ENCODE measurements at places on chromosomes 2 and 18.
A peak's percentile ranks its signal among the peaks of the same experiment; 100 is the strongest.

GRCh38 chr2:149989447-149990063, 402.0 kb upstream of the MMADHC start:
- DNase-seq = no peak

GRCh38 chr2:96353032-96353561, 17.5 kb downstream of the NCAPH start:
- DNase-seq = peak; percentile 75

DNA sequence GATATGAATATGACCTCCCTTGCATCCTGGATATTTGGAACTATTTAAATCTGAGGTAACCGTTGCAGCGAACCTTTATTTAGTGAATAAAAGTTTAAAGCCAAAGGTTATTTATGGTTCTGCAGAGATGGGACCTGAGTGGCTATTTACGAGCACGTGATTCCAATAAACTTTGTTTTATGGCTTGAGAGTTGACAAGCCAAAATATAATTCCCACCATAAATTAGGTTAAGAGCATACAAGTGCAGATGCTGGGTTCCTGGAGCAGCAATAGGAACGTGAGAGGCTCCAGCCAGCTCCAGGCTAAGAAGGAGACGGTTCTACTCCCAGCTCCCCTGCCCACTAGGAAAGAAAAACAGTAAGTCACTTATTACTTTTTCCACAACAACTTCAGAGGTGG, 5.2 kb upstream of the HOXD4 start:
- DNase-seq = no peak

DNA sequence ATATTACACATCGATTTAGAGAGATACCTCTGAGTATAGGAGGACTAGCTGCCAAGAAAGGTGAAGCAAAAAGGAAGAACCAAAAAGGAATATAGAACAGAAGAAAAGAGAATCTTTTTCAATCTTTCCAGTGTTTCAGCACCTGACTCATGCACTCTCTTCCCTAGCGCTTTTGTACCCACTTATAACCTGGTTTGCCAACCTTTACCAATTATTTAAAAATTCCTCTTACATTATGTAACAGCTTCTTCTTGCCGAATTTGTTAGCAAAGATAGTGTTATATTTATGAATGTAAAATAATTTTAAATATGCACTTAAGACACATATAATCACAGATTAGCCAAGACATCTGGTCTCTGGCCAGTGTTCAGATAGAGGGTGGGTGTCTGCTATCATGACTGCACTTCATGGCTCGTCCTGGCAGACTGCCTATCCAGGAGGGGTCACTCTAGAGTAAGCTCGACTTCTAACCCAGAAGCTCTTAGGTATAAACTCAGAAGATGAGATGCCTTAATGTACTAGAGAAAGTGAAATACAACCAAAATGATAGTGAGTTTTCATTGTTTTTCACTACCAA, 122.9 kb downstream of the ATAD2B start:
- peak; percentile 65 for DNase-seq

- no peak for DNase-seq
Measured at GRCh38 chr2:149799013-149799705, 211.6 kb upstream of the MMADHC start.

DNA sequence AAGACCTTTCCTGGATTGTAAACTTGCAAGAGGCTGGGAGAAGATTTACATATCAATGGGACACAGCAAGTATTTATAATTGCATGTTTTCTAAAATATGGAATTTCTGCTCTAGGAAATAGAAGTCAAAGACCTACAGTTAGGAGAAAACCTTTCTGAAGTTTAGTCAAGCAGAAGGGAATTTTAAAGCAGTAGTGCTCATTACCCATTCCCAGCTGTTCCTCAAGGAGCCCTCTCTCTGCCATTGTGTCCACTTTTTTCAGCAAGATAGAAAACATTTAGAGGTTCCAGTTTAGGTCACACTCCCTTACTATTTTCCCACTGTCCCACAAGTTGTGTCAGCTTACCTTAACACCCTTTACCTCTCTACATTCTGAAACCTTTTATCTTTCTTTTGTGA, 584.0 kb upstream of the CHAC2 start:
- DNase-seq = no peak

DNA sequence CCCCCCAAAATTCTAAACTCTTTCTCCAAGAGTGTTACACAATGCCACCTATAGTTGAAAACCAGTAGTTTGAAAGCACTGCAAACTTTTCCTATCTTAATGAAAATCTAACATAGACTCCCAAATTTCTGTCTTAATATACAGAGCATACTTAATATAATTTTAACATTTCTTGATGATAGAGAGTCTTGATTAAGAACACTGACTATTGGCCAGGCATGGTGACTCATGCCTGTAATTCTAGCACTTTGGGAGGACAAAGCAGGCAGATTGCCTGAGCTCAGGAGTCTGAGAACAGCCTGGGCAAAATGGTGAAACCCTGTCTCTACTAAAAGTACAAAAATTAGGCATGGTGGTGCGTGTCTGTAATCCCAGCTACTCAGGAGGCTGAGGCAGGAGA, 34.2 kb downstream of the ASXL2 start:
- DNase-seq = no peak

DNA sequence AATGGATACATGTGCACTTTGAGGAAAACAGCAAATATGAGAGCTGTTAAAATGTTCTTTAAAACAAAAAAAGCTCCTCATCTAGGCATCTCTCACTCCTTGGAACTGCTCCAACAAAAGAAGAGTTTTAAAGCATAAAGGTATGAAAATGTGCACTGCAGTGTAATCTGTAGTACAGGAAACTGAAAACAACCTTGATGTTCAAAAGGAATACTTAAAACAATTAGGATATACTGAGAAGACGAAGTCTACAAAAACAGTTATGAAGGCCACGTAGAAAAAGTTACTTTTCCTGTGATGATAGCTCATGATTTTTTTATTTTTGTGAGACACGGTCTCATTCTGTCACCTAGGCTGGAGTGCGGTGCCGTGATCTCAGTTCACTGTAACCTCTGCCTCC, 2.1 kb upstream of the GPR75 start:
- DNase-seq = no peak

- DNase-seq = no peak
Measured at GRCh38 chr18:37566479-37567060, 972 bp upstream of the CELF4 start.

DNA sequence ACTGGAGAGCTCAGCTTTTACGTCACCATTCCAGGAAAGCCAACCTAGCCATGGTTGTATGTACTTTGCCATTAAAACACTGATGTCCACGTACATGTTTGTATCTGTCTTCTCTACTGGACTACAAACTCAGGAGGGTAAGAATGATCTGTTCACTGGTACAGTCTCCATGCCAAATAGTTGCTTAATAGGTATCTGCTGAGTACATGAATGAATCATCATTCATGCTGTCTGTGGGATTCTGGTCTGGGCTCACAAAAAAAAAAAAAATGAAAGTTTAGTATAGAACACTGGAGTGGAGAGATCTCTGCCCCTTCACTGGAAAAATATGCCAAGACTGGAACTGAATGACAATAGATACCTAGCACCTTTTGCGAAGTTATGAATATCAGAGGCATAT, 102.6 kb upstream of the ITGA4 start:
- DNase-seq = no peak

GRCh38 chr2:2587354-2587753, 256.3 kb upstream of the MYT1L start:
- DNase-seq = no peak

- DNase-seq = no peak
Measured at GRCh38 chr2:218476676-218477075, 57.8 kb downstream of the VIL1 start.

DNA sequence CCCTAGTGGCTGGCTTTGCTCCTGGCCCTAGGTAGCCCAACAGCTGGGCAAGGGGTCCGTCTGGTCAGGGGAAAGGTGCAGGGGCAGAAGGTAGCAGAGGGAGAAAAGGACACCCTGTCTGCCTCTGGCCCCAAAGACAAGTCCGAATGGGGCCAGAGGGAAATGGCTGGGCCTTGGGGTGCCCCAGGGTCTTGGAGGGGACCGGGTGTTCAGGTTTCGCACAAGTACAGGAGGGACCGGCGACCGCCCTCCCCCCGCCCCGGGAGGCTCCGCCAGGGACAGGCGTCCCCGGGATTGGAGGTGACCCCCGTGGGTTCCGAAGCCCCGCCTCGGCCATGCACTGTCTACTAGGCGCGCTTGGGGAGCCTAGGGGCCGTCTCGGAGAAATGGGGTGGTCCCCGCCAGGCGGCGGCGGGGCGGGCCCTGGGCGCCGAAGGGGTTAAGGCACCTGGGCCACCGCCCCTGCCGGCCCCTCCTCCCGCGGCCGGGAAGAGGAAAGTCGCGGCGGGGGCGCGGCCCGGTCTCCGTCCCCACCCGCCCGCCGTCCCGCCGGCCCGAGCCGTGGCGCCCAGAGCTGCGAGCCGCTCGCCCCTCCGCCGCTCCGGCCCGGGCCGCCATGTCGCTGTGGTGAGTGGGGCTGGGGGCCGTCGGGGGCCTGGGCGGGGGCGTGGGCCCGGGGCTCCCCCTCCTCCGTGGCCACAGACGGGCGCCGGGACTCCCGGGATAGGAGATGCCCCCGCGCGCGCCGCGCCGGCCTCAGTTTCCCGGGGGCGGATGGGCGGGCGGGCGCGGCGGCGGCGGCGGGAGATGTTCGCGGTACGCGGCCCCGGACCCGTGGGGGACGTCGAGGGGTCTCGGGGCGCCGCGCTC, at the start of gene B3GNT7:
Gene B3GNT7, plus strand, starts transcription at position 523 of the 870 bp plus-strand sequence. Its CDS starts 94 bp downstream, at position 617.
- no peak for DNase-seq

DNA sequence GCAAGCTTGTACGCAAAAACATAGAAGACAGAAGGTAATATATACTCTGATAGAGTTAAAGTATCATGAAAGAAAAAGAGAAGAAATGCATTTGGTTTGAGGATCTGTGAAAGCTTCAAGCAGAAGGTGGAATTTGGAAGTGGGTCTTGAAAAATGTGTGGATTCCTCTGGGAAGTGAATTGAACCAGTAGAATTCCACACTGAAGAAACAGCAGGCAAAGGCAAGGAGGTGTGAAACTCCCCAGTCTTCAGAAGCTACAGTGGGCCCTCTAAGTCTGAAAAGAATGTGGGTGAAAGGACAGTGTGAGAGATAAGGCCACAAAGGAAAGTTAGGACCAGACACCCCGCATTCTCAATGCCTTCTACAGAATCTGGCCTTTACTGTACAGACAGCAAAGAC, 25.6 kb downstream of the COBLL1 start:
- no peak for DNase-seq

DNA sequence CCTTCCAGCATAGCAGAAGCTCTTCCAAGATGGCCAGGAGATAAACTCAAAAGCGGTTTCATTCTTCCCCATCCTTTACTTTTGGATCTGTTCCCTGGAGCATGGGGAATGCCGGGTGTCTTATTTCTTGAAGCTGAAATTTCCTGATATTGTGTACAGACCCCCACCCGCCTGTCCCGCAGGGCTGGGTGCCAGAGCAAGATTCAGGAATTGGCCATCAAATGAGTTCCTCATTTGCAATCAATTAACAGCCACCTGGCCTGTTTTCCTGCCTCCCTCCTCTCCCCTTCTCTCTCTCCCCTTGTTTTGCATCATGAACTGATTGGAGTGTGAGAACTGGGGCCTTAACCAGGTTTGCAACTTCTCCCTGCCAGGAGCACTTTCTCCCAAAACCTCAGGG, 202.1 kb downstream of the SH3RF3 start:
- no peak for DNase-seq

GRCh38 chr2:19282305-19282704, 76.1 kb downstream of the OSR1 start:
- no peak for DNase-seq

- no peak for DNase-seq
Measured at GRCh38 chr2:181178823-181179412, 198.5 kb downstream of the UBE2E3 start.

GRCh38 chr18:74937291-74937690, 271.6 kb downstream of the PTGR3 start:
- DNase-seq = no peak

- no peak for DNase-seq
Measured at GRCh38 chr18:49812286-49813068, 856 bp downstream of the ACAA2 start.

GRCh38 chr2:160332318-160332717, 132.2 kb upstream of the ITGB6 start:
- DNase-seq = no peak

DNA sequence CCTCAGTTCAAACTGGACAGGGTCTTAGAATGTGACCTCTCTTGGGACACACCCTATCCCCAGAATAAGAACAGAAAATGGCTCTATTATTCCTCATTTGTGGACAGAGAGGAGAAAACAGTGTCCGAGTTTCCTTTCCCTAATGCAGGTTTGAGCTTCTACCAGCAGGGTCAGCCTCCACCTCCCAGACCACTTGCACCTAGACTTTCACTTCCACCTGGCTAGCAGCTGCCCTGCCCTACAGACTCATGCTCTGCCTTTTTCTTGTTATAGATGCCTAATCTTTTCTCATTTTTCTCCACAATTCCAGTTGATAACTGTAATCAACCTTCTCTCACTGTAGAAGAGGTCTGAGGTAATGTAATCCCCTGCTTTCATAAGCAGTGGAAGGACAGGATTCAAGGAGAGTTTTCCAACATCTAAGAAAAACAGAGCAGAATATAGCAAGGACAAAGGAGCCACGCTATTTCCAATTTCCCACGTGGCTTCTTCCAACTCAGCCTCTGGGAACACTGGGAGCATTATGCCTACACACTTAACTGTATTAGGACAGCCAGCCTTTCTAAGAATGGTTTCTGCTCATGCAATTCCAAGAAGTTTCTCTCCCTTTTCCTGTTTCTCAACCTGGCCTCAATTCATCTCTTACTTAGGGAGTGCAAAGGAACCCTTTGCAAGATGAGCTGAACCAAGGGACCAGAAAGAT, 239.8 kb downstream of the BCL11A start:
- DNase-seq = no peak

DNA sequence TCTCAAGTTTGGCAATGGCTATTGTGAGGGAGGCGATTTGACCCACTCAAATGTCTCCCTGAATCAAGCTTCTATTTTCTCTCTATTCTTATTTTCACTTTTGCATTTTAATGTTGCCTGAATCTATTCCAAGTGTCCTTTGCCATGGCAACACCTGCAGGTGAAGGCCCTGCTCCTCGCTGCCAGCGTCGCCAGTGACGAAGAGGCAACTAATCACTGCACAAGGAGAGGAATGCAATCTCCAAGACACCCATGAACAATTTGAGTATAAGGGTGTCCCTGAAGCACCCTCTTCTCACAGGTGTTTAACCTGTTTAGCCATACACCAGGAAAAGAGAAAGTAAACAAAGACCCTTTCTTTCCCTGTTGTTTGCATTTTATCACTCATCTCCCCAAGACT, 165.6 kb upstream of the VRK2 start:
- no peak for DNase-seq

- peak; percentile 79 for DNase-seq
Measured at GRCh38 chr18:32049393-32050171, 31.0 kb downstream of the RNF125 start.

GRCh38 chr2:83725735-83726134, 733.3 kb downstream of the SUCLG1 start:
- DNase-seq = no peak

DNA sequence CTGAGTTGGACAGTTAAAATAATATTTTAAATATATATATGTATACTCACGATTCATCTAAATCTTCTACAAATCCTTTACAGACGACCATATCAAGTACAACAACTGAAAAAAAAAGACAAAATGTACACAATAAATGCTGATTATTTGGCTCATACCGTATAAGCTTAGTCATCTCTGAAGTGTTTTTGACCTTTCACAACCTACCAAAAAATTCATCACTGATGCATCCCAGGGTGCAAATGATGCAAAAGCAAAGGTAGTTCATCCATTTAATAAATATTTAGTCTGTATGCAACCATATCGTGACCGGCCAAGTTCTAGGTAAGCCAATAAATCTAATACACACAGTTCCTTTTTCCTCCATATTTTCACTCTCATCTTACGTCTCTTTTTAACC, 1.1 kb downstream of the TMX3 start:
- DNase-seq = no peak
